Mesothelial cell of epicardium (in vitro differentiated cells): ENCODE measurements at places on chromosomes 6 and 20. TPM values are rescaled to one million over a fixed set of nuclear protein-coding genes. Genes with fewer than 3 reads are reported as not detected.

GRCh38 chr6:135286962-135287538 lies 105.9 kb downstream of the MYB start:
- peaks cover 17% of the 10 kb centered on the region for H3K36me3 ChIP-seq
- no peak overlapping the region for H3K4me3 ChIP-seq
- no peak for DNase-seq
- no peak overlapping the region for H3K27ac ChIP-seq
- H3K27me3 ChIP-seq = no peaks in the 10 kb centered on the region

- peak overlapping the region; percentile 55 for H3K27ac ChIP-seq
- DNase-seq = no peak
- H3K36me3 ChIP-seq = peaks cover 39% of the 10 kb centered on the region
These were observed 47.5 kb upstream of the NAA20 start for GRCh38 chr20:19969507-19970255.

DNA sequence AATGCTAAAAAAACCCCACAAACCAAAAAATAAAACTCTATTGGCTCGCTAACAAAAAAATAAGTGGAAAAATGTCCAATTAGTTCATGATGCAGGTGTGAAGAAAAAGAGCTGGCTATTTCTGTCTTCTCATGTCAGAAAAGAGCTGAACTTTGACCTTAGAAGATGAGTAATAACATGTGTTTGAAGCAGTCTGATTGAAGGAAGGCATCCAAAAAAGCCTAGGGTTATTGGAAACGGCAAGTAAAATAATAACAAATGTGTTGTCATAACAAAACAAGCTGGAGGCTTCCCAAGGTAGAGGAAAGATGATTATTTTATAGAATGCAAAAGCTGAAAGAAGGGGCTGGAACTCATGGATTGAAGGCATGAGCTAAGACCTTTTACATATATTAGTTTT lies 94.4 kb upstream of the FAM184A start:
- no peaks in the 10 kb centered on the region for H3K27me3 ChIP-seq
- H3K4me3 ChIP-seq = no peak overlapping the region
- H3K36me3 ChIP-seq = peaks cover 3% of the 10 kb centered on the region
- peaks cover 56% of the 10 kb centered on the region for H3K4me1 ChIP-seq
- DNase-seq = no peak

DNA sequence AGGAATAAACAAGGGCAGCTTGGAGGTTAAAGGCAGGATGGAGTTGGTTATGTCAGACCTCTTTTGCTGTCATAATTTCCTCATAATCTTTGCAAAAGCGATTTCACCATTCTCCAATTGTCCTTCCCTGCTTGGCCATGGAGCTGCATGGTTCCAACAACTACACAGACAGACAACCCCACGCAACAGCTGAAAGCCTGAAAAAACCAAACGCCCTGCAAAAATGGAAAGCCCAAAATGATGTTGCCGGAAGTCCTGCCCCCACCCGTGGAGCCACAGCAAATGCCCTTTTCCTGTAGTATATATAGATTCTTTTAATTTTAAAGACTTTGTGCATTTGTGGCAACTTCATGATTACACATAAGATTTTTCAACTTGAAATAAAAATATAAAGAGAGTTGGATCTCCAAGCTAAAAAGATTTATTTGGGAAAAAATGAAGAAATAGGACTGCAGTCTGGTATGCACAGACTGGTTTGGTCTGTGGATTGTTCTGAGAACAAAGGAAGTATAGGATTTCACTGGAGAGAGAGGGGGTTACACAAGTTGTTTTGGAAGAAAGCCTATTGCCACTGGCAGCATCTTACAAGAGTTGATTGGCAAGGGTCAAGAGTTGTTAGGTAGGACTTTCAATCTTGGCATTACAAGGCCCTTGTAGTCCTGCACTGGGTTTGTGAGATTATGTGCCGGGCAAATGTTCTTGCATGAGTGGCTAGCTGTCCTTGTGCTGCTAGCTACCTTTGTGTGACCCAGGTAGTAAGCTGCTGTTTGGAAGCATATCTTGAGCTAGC lies 190.0 kb downstream of the C6orf118 start:
- H3K27ac ChIP-seq = peak overlapping the region; percentile 31
- no peaks in the 10 kb centered on the region for H3K27me3 ChIP-seq
- no peak overlapping the region for H3K4me3 ChIP-seq
- no peaks in the 10 kb centered on the region for H3K36me3 ChIP-seq
- no peaks in the 10 kb centered on the region for H3K4me1 ChIP-seq
- no peak for DNase-seq

DNA sequence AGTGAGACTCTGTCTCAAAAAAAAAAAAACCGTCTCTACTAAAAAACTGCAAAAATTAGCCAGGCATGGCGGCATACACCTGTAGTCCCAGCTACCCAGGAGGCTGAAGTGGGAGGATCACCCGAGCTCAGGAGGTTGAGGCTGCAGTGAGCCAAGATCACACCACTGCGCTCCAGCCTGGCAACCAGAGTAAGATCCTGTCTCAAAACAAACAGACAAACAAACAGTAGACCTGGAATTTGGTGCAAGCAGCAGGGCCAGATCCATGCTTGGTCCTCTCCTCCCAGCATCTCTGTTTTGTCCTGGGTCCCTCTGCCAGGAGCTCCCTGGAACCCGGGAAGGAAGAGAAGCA lies 11.6 kb downstream of the RIPOR3 start:
- no peaks in the 10 kb centered on the region for H3K36me3 ChIP-seq
- peaks cover 21% of the 10 kb centered on the region for H3K4me1 ChIP-seq
- peak overlapping the region; percentile 66 for H3K27ac ChIP-seq

Gene KIAA0408
- total RNA-seq = 0.25 to 0.58 TPM (median 0.27 TPM) in 3 replicates

Gene RBM24
- 0.43 to 0.86 TPM (median 0.45 TPM) in 3 replicates for total RNA-seq

Gene RIMS4
- 1.3 to 2.2 TPM (median 1.6 TPM) in 3 replicates for total RNA-seq

Gene GDAP1L1
- 0.16 to 0.54 TPM (median 0.40 TPM) in 3 replicates for total RNA-seq
